ENCODE measurements at places on chromosomes 13 and 19.

DNA sequence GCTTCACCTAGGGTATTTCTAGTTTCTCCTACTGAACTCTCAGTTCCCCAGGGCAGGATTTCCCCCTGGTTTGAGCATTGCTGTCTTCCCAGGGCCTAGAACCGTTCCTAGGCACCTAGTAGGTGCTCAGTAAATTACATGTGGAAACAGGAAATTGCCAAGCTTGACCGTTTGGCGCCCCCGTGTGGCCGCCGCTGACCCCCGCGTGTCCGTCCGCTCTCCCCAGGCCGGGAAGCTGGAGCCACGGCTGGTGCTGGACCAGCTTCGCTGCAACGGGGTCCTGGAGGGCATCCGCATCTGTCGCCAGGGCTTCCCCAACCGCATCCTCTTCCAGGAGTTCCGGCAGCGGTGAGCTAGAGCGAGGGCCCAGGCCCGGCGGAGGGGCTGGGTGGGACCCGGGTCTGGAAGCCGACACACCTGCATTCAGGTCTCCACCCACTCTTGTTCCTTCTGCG is 55.5 kb downstream of the MYH14 start:
- no peak for DNase-seq

DNA sequence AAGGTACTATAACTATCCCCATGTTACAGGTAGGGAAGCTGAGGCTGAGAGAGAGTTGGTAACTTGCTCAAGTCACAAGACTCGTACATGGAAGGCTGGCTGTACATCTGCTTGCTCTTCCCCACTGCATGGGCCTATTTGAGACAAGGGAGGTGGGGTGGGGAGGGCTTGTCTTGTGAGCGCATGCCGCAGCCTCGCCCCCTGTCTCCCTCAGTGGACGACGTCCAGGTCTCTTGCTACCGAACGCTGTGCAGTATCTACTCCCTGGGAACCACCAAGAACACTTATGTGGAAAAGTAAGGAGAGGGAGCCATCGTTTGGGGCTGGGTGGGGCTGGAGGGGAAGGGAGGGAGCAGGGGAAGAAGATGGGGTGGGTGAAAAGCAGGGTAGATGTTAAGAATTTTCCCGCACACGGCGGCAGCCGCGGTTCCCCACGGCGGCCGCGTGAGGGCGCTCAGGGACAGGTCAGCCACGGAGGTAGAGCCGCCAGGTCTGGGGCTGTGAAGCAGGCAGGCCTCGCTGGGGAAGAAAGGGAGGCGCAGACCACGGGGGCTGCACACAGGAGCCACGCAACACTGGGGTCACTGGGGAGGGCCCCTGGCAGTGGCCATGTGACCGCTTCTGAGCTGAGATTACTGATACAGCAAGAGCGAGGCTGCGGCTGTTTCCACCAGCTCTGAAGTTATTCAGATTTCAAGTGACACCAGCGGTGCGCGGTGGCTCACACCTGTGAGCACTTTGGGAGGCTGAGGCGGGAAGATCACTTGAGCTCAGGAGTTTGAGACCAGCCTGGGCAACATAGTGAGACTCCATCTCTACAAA is 81.5 kb downstream of the RYR1 start:
- no peak for DNase-seq

GRCh38 chr13:41543664-41544300 is 86.4 kb downstream of the RGCC start:
- no peak for DNase-seq

DNA sequence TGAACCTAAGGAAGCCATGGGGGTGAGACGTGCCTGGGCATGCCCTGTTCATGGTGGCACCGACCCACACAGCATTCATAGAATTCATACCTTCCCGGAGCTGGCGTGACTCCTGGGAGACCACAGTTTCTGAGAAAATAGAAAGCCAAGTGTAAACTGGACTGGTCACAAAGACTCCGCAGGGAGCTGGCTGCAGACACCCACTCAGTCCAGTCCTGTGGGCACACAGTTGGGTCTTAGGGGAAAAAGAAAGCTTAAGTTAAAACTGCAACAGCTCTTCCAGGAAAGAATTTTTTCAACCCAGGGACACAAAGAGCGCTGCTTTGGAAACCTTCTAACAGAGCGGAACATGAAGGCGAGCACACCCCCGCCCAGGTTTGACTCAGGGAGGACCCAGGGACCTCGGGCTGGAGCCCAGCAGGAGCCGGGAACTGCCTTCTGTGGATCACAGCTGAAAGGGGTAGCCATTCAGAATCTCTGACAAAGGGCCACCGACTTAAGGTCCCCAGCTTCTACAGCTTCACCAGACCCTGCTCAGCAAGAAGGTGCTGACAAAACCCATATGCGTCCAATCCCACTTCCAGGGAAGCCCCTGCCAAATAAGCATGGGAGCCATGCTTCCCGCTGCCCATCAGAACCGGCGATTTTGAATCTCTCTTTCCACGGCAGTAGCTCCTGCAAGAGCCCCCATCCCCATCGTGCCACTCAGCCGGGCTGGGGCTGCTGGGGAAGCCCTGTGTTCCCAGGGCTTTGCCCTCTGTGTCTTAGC is 183.7 kb downstream of the COL4A1 start:
- no peak for DNase-seq

- DNase-seq = no peak
Observed at GRCh38 chr13:101706651-101707050, 254.2 kb downstream of the ITGBL1 start.

GRCh38 chr13:44249431-44249836 is 124.2 kb upstream of the SERP2 start:
- no peak for DNase-seq

- no peak for DNase-seq
Observed at GRCh38 chr13:111636271-111636670, 315.8 kb downstream of the TEX29 start.

DNA sequence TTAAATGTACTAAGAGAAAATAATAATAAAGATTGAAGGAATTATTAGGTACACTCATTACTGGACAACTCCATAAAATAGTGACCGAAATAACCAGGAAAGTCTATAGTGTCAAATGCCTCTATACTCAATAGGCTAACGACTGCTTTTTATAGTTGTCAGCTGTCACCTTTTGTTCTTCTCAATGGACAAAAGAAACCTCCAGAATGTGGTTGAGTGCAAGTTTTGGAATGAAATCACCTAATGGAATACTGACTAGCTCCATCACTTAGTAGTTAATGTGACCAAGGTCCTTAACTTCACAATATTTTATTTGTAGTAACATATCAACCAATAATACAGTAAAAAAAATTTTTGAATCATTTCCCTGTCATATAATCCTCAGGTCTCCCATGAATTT is 18.1 kb downstream of the TSC22D1 start:
- no peak for DNase-seq

DNA sequence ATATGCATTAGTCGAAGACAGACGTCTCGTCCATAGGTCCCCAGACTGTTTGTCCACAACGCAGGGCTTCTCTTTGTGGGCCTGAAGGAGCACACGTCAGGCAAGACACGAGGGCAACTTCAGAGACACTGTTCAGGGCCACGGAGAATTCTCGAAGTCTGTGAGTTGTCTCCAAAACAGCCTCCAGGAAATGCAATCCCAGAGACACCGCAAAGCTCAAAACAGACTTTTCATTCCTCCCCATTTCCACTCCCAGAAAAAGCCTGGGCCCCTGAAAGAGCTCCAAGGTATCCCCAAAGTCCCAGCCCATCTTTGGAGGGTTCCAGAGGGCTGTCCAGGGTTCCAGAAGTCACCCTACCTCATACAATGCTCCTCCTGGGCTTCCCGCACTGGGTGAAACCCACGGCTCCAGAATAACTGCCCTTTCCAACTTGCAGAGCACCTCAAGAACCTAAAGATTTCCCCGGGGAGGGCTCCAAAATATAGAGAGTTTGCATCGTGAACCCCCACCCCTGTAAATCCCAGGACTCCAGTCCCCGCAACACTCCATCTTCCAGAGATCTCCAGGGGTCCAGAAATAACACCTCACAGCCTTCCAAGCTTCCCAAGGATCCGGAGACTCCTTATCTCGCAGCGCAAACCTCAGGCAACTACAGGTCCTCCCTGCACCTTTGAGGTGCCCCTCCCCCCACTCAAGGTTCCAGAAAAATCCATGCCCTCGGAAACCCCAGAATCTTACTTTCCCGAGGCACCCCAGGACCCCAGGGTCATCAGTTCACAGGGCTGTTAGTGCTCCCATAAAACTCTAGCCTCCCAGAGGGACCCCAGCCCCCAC is 687 bp upstream of the FTL start:
- DNase-seq = no peak

DNA sequence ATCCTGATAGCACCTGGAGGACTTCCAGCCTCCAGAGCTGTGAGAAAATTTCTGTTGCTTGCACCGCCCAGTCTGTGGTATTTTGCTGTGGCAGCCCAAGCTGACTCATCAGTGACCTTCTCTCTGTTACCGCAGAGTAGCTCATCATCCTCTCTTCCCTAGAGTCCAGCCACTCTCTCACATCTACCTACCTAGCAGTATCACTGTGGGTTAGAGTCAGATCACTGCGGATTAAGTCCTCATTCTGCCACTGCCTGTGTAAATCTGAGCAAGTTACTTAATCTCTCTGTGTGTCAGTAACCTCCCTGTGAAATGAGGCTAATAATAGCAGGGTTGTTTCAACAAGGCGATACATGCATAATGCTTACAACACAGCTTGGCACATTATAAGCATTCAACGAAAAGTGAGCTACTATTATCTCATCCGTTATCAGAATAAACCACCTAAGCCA is 40.3 kb upstream of the USPL1 start:
- no peak for DNase-seq

GRCh38 chr13:26881154-26881553 is 120.6 kb upstream of the GPR12 start:
- DNase-seq = no peak

- no peak for DNase-seq
Observed at GRCh38 chr13:28478127-28478526, 16.8 kb downstream of the FLT1 start.

DNA sequence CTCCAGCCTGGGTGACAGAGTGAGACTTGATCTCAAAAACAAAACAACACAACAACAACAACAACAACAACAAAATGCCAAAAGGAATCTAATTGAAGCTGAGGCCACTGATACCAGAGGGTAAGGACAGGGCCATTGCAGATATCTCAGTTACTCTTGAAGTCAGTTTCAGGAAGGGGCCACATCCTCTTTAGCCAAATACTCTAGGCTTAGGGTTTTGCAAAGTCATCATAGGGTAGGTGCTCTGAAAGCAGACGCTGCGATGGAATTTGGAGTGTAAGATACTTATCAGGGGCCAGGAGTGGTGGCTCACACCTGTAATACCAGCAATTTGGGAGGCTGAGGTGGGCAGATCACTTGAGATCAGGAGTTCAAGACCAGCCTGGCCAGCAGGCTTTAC is 46.6 kb upstream of the UBAC2 start:
- no peak for DNase-seq

- DNase-seq = no peak
Observed at GRCh38 chr13:50396001-50396400, 380.8 kb downstream of the KCNRG start.

All from cerebellar nuclear complex (tissue), 1 donor.